ENCODE measurements at places on chromosomes 2 and 18.
A peak's percentile ranks its signal among the peaks of the same experiment; 100 is the strongest.

DNA sequence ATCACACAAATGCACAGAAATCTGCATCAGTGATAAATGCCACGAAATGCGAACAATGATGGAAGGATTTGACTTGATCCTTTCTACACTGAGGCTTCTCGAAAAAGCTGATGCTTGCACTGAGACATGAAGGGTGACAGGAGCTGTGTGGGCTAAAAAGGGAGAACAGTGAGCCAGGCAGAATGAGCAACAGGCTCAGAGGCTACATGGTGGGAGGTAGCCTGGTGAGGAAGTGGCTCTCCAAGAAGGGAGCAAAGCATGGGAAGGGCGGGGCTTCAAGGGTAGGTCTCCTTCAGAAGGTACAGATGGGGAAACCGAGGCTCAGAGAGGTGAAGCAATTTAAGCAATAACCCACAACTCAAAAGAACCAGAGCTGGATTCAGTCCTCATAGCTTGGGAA is 82.4 kb downstream of the TRIM43 start:
- no peak for DNase-seq

- DNase-seq, result no peak
Observed at GRCh38 chr2:150618245-150618895, 130.9 kb upstream of the RND3 start.

DNA sequence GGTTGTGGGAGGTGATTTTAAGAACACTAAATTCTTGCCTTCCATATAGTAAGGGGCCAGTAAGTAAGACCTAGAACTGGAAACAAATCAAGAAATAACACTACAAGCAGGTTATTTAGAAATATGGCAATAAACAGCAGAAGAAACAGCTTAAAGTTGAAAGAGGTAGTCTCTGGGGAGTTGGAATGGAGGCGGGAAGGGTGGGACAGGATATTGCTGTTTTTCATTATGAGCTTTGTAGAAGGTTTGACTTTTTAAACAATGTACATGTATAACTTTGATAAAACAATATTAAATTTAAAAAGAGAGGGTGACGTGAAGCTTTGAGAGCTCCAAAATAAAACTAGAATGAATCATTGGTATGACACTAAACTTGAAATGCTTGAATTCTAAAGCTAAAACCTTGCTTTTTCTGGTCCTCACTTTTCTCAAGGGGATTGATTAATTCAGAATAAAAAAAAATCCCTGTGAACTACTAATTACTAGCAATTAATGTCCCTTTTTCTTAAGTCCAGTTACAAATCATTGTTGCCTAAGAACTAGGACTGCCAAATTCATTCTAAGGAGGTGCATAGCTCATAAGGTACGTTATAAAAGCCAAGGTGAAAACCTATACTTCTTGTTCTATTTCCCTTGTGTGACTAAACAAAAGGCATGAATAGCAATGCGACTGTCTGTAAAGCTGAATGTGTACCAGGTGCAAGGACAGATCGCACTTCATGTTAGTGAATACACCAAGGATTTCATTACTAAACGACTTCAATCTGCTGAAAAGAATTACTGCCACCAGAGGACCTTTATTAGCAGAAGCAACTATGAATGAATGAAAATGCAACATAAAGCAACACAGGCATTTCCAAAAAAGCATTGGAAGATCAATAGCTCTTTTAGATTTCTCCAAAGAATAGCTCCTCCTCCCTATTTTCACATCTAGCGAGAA is 177.5 kb downstream of the RBM43 start:
- DNase-seq, result no peak

DNA sequence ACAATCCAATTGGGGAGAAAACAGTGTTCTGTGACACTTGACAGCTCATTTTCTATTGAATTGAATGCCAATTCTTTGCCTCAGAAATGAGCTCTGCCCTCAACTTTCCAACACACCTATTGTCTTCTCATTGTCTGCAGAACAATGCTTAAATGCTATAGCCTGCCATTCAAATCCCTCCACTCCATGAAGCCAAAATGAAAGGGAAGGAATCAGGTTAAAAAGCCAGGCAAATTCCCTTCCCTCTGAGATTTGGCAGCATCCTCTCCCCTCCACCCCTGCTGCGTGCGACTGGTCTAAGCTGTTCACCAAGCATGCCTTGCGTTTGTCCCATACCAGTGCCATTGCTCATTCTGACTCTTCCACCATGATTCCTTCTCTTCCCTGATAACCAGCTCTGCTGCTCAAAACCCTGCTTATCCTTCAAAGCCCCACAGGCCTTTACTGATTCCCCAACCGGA is 32.4 kb upstream of the TMEM131 start:
- no peak for DNase-seq

DNA sequence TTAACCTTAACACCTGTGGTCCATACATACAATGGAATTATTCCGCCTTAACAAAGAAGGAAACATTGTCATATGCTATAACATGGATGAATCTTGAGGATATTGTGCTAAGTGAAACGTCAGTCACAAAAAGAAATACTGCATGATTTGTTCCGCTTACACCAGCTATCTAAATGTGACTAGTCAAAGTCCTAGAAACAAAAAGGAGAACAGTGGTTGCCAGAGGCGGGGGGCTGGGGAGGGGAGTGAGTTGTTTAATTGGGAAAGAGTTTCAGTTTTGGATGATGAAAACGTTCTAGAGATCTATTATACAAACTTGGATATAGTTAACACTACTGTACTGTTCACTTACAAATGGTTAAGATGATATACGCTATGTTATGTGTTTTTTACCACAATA is 72.0 kb downstream of the SPRED2 start:
- DNase-seq, result no peak

DNA sequence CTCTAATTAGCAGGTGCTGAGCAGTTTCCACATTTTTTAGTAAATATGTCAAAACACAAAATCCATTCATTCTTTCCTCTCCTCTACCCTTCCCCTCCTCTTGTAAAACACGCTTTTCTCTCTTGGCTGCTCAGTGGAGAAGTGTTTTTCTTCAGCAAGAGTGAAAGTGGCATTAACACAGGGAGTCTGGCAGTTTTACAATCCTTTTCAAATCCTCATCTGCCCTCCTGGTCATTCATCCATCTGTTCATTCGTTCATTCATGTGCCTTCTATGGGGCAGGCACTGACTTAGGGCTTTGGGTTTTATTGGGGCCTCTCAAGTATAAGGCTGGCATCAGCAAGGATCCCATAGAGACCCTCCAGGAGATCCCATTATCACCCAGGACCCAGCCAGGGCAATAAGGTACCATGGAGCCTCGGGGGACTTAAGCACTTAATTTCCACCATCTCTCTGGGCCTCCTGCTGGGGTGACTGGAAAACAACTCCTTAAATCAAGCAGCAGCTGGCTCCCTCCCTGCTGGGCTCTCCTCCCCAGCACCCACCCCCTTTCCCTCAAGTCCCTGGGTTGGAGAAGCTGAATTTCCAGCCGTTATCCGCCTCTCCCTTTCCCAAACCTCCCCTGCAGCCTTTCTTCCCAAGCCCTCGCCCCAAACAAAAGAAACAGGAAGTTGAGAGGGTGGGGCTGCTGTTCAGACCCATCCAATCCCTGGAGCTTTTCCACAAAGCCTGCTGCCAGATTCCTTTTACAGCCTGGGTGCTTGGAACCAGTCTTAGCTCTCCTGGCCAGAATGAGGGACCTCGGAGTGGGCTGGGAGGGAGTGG is 32.6 kb downstream of the MARCHF4 start:
- DNase-seq, result peak; percentile 81

GRCh38 chr2:196511258-196512168 is 128.0 kb upstream of the CCDC150 start:
- no peak for DNase-seq

GRCh38 chr2:161771148-161771547 is 146.9 kb downstream of the SLC4A10 start:
- DNase-seq, result no peak

DNA sequence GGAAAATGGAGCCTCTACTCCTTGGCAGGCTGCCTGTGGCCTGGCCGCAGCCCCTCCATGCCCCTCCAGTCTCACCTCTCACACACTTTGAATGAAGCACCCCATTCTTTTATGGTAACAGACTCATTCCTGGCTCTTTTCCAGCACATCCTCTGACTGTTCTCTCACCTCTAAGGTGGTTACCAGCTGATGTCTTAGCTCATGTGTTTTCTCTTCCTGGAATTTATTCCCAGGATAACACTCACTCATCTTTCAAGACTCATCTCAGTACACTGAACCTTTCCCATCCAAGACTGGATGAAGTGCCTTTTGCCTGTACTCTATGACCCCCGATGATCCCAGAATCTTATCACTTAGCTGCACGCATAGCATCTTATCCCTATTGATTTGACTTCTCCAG is 50.6 kb downstream of the SLC9A4 start:
- DNase-seq, result no peak

- no peak for DNase-seq
Observed at GRCh38 chr18:48252525-48252924, 156.7 kb downstream of the ZBTB7C start.

GRCh38 chr2:186733414-186733813 is 39.6 kb downstream of the FAM171B start:
- DNase-seq, result no peak

DNA sequence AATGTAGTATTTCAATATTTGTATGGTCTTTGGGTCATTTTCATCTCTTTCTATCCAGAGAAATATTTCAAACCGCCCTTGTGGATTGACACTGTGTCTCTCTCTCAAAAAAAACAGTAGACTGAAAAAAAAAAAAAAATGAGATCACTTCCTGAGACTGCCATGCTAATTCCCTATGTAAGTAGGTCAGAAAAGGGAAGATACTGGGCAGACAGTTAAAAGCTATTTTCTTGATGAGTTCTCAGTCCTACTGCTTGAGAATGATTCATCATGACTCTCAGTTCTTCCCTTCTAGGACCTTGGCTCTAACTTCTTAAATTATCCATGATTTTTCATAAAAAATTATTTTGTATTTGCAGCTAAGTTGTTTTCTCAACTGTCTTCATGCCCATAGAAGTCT is 672.3 kb upstream of the REG3G start:
- no peak for DNase-seq

DNA sequence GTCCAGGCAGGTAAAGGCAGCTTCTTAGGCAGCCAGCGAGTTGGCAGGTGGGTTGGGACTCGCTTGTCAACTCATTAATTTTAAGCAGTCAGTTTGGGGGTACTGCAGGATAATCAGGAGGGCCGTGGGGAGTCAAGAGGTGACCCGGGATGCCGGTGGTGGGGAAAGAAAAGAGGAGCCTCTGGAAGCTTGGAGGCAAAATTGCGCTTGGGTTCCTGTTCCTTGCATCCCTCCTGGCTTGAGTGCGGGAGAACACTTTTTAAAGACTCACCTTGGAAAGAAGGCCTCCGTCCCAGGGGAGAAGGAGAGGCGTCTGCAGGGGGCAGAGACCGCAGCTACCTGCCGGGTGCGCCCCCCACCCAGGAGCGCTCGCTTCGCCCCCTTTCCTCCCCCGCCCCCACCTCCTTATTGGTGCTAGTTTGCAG is at the start of gene KCNJ3:
TSS of gene KCNJ3 (plus strand) at position 400 of the 425 bp plus-strand sequence. CDS start 81 bp downstream, outside the sequence.
- no peak for DNase-seq

DNA sequence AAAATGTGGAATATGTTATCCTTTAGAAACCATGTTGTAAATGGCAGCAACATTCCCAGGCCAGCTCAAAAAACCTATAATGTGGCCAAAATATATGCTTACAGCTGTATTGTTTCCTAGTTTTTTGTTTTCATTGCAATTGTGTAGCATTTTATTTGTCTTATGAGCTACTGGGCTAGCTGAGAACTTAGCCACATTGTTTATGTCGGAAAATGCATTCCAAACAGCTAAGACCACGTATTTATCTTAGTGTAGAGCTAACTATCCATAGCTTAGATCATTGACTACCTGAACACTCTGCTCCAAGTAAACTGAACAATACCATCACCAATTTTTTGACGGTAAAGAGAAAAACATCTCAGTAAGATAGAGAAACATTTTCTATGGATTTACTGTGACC is 38.4 kb downstream of the METAP1D start:
- no peak for DNase-seq

DNA sequence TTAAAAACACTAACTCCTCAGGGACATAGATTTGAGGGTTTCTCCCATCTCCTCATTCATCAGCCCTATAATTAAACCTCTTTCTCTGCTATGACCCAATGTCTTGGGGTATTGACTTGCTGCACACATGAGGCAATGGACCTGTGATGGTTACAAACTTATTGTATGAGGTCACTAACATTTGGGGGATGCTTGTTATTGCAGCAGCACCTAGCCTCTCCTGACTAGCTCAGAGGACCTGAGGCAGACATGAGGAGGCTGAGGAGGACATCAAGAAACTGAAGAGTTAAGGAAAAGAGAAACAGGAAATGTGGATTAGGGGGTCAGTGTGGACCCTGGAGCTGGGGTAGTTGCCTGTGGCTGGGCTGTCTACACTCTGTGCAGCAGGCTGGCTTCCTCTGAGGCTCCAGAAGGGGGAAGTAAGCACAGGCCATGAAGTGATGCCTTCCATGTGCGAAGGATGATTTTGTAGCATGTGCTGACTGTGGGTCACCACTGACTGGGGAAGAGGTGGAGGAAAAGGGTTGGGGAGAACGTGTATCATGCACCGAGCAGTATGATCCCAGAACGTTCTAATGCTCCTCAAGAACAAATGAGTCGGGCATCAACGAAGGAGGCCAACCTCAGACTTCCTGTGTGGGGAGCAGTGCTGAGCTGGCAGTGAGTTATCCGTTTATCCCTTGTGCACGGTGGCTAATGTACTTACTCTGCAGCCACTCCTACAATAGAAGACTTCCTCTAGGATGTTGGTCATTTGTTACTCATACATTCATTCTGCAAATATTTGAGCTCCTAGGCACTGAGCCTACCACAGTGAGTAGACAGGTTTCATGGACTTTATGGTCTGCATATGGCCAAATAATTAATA is 42.1 kb upstream of the RFX8 start:
- DNase-seq, result no peak

DNA sequence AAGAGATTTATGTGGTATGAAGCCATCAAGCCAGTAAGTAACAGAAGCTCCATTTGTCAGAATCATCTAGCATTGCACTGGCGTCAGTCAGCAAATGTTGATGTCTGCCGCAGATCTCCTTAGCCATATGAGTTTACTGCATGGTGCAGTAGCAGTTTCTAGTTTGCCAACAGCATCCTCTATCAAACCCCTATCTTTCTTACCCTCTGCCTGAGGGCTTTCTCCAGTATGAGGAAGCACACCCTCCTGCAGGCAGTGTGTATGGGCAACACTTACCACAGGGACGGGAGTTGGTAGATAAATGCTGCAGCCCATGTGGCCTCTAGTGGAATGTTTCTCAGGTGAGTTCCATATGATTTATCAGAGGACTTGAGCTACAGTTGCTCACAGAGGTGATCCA is 63.7 kb downstream of the EFEMP1 start:
- DNase-seq, result no peak

DNA sequence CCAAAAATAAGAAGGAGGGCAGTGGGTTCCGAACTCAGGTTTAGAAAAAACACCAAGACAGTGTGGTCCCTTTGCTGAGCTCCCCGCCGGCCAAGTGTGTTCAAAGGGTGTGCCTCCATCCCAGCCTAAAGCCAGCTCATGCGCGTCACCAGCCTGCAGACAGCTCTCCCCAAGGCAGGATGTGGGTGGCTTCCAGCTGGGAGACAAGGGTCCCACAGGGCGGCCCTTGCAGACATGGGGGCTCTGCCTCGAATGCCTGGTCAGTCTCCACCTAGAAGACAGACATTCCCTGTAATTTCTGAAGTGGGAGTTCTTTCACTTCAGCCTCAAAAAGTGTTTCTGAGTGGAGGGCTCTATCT is 135.8 kb upstream of the GPC1 start:
- DNase-seq, result no peak

- no peak for DNase-seq
Observed at GRCh38 chr18:71942433-71942832, 601.7 kb downstream of the CBLN2 start.
